ENCODE measurements at places on chromosomes 12 and 14. TPM values are rescaled to one million over a fixed set of nuclear protein-coding genes. Genes with fewer than 3 reads are reported as not detected.
A peak's percentile ranks its signal among the peaks of the same experiment; 100 is the strongest.

AKAP5 gene
- 0.16 TPM for total RNA-seq

PTGDR gene
- total RNA-seq: 0.89 TPM

LPCAT3 gene
- total RNA-seq: 48.7 TPM

GLIPR1L1 gene
- total RNA-seq: not detected

SERPINA12 gene
- not detected for total RNA-seq

TMCC3 gene
- 1.5 TPM for total RNA-seq

LRP1-AS gene
- not detected for total RNA-seq

DNA sequence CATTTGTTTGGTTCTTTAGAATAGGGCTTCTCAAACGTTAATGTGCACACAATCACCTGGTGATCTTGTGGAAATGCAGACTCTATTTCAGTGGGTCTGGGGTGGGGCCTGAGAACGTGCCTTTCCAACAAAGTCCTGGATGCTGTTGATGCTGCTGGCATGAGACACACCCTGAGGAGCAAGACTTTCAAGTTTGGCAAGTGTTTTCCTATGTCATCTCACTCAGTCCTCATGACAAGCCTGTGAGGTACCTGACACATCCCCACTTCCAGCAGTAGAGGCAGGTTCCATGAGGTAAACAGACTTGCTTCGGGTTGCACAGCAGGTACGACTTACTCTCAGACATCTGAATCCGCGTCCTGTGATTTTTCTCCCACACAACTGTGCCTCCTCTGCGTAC, 147.1 kb downstream of the MYRFL start:
- no peak for DNase-seq

GRCh38 chr12:113852264-113852663, 113.9 kb downstream of the RBM19 start:
- DNase-seq: no peak

- DNase-seq: peak; percentile 63
These were observed 3.6 kb downstream of the ITGA7 start for GRCh38 chr12:55703901-55704761.

DNA sequence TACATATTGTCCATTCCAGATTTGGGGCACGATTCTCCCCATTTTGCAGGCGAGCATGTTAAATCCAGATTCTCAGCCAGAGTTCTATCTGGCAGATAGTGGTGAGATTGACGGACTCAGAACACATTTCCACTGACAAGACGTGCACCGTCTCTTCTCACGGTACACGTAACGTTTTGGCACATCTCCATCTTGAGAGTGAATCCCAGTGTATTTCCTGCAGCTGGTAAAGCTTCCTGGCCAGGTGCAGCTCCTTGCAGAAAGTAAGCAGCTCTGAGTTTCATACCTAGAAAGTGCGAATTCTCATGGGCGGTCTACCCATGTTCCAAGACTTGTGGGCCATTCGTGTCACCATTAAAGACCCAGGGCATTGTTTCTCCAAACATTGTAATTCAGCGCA, 102.6 kb downstream of the TSPAN9 start:
- DNase-seq: no peak

- peak; percentile 46 for DNase-seq
These were observed 408.0 kb downstream of the ZFP36L1 start for GRCh38 chr14:68384881-68385280.

- DNase-seq: no peak
These were observed 38.7 kb upstream of the NCOR2 start for GRCh38 chr12:124605883-124606774.

- DNase-seq: no peak
These were observed 15.2 kb downstream of the SCNN1A start for GRCh38 chr12:6360080-6360571.

DNA sequence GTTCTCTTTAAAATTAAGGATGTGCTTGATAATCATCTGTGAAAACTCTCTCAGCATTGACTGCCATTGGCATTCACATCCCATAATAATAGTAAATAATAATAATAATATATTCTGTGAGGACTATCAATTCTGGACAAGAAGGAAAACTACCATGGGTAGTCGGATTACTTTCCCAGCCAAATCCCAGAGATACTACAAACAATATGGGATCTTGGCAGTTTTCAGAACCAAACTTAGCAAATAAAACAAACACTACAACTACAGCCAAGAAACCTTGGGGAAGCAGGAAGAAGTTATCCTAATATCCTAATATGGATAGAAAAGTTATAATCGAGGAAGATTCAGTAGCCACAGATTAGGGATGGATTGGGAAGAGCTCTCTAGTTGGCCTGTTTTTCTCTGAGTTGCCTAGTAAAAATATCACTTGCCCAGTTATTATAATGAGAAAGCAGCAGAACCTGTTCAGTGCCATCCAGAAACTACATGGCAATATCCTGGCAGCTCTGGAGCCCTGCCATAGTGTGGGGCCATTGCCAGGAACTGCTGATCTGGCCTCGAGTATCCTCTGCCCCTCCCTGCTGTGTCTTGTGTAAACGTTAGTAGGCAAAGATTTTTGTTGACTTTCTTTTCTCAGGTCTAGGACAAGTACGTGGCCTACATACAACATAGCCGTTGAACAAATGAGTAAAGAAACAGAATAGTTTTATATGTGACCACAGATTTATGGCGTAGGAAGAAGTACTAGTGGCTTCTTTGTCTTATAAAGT, 193.5 kb downstream of the SLC2A13 start:
- DNase-seq: peak; percentile 54

GRCh38 chr12:65881965-65882413, 57.7 kb downstream of the HMGA2 start:
- DNase-seq: peak; percentile 92

- DNase-seq: peak; percentile 97
These were observed 15.5 kb downstream of the FOS start for GRCh38 chr14:75293920-75294648.

- no peak for DNase-seq
These were observed 90.8 kb downstream of the SSPN start for GRCh38 chr12:26286186-26286585.

GRCh38 chr14:95233702-95234241, 76.4 kb upstream of the DICER1 start:
- peak; percentile 75 for DNase-seq

DNA sequence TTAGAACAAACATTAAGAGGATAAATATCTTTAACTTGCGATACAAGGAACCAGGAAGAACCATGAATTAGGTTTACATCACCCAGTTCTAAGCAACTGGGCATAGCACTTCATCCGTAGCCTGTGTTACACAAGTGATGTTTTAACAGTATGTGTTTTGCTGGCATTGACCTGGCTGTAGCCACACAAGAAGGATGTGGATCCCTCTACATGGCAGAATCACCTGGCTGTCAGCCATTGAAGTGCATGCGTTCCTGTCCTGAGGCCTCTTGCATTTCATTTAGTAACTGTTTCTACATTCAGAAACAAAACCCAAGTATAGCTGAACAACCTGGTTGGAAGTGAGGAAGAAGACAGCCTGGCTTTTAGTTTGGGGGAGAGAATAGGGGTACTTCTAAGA, 72.2 kb downstream of the TGFB3 start:
- DNase-seq: no peak

DNA sequence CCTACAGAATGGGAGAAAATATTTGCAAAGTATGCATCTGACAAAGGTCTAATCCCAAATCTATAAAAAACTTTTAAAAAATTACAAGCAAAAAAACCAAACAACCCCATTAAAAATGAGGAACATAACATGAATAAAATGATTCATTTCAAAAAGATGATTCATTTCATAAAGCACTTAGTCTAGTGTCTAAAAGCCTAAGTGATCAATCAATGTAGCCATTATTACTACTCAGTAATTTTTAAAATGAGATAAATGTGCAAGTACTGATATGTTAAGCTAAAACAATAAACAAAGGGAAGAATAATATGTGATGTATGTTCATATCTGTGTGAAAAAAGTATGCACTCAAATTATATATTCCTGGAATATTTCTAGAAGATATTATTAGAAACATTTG, 119.1 kb upstream of the GARIN6 start:
- DNase-seq: no peak

GRCh38 chr14:70181276-70181675, 7.5 kb downstream of the SLC8A3 start:
- no peak for DNase-seq

DNA sequence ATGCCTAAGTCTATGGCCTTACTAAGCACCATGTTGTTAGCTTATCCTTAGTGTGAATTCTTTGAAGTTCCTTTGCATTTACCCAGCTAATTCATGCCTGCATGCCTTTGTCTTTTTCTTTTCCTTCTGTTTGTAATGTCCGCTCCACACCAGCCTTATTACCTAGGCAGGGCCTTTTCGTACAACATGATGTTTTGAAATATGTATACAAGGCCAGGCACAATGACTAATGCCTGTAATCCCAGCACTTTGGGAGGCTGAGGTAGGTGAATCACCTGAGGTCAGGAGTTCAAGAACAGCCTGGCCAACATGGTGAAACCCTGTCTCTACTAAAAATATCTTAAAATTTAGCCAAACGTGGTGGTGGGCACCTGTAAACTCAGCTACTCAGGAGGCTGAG, 1636.5 kb upstream of the SEL1L start:
- DNase-seq: no peak

- no peak for DNase-seq
These were observed 106.1 kb upstream of the RFLNA start for GRCh38 chr12:124188561-124189405.

DNA sequence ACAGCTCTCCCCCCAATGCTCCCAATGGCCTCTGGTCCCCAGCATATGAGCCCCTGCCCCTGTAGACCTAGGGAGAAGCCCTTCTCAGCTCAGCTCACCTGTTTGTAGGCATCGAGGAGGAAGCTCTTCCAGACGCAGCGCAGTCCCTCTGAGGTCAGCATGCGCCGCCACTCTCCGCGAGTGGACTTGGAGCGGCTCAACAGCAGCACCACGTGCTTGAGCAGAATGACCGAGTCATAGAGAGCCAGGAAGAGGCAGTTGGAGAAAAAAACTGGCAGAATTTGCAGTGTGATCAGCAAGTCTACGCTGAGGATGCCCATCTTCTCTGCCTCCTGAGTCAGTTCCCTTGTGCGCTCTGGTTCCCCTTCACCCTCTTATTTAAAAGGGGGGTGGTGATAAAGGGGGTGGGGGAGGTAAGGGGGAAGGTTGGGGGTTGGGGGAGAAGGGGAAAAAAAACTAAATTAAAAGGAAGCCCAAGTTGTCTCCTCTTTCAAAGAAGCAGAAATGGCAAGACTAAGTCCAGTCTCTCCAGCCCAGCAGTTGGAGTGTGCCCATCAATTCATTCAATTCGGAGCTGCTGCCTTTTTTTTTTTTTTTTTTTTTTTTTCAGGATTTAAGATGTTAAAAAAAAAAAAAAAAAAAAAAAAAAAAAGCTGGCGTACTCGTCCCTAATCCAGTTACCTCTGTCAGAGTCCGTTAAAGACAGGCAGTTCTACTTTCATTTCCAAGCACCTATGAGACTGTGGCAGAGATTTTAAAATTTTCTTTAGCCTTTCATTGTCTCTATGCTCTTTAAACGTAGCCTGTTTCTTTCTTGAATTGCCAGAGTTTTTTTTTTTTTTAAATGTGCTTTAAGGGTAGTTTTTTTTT, at the start of gene DIO2:
TSS of gene DIO2 (minus strand) at position 352 of the 870 bp plus-strand sequence. CDS start at position 320, 32 bp downstream.
- DNase-seq: peak; percentile 64

DNA sequence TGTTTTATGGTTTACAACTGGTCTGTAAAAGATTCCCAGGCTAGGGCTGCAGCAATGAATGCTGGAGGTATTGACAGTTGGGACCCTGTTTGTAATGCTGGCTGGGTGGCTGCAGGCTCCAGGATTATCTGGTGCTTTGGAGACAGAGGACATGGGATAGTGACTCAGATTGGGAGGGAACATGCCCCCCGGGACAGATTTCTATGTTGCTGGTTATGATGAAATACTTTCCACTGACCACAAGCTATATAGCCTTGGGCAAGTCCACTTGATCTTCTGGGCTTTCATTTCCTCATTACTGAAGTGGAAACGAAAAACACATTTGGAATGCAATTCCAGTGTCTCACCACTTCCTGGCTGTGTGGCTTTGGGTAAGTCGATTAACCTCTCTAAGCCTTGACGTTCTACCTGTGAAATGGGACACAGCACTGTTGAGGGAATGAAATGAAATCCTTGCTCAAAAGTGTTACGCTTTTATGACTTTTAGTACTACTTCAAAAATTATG, 6.3 kb upstream of the TPCN1 start:
- DNase-seq: peak; percentile 76

GRCh38 chr14:95265106-95266094, 54.3 kb downstream of the CLMN start:
- DNase-seq: no peak

- no peak for DNase-seq
These were observed 24.0 kb downstream of the SYT1 start for GRCh38 chr12:78888568-78888967.

DNA sequence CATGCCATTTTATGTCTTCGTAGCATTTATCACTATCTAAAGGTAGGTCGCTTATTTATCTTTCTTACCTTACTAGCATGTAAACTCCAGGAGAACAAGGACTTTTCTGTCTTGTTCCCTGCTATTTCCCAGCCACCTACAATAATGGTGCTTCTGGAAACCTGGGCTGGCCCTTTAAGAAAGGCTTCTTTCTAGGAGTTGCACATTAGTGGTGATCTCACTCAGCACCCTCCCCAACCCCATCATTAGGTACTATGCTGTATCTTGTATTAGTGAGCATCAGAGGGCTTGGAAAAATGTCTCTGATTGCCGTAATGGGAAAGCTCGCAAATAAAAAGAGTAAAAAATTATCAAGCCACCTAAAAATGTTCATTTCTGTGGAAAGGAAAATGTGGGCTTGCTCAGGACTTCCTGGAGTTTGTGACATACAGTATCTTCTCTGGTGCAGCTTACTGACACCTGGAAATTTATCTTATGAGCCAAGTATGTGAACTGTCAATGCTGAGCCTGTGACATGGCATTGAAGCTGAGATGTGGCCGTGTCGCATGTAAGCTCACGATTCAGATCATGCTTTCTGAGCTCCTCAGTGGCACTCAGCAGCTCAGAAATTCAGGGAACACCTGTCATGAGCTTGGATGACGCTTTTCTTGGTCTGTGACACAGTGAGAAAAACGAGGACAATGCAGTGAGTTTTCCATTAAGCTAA, 12.4 kb downstream of the CCDC92 start:
- no peak for DNase-seq

- DNase-seq: no peak
These were observed 2.9 kb downstream of the PRMT5 start for GRCh38 chr14:22926316-22926715.

DNA sequence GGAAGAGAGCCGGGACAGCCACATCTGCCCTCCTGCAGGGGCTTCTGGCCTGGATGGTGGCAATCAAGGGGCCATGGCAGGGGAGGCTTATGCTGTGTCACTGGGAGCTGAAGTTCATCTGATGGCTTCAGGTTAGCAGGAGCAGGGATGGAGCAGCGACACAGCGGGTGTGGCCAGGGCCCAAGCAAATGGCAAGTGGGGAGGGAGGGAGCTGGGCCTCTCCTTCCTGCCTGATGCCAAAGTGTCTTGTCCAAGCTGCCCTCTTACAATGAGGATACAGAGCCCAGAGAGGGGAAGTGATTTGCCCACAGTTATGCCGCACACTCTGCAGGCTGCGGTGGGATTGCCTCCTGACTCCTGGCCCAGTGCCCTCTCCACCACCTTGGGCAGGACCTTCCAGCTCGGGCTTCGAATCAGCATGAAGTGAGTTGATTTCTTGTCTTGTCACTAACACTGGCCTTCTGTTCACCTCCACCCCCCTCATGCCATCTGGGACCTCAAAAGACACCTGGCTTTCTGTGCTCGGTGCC, 51.3 kb downstream of the IQSEC3 start:
- no peak for DNase-seq

Data from Right ventricle myocardium superior (tissue), 1 donor.